Activated CD4-positive, alpha-beta T cell treated with anti-CD3 and anti-CD28 coated beads, Interleukin-2, amount 50 U/mL, for 4 hours (primary cell): ENCODE measurements at places on chromosomes 1 and 21.

- no peak for DNase-seq
These were observed 59.1 kb downstream of the APCS start for GRCh38 chr1:159646687-159647086.

DNA sequence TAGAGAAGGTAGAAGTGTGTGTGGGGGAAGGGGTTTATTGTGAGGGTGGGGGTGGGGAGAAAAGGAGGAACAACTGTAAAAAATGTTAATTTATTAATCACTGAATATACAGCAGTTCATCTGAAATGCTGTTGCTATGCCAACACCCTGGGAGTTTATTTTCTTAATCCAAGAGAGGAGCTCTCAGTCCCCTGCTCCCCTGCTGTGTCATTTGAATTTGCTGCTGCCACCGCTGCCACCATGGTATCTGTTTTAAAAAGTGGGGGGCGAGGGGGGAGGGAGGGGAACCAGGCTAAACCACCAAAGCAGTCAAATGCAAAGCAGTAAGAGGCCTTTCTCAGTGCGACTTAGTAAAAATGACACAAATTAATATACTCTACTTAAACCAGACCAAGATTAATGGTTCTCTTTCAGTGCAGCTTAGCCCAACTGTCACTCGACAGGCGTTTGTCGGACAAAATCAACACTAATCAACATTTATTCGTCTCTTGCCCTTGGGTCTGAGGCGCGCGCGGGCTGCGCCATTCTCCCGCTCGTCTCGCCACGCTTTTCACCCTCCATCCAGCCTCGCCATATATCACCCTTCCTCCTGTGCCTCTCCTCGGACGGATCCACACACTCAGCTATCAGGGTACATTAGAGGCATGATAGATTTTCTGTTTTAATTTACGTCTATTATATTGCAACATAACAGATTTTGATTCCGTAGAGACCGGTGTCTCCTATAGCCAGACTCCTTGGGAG is 76.2 kb downstream of the PBX1 start:
- no peak for DNase-seq

DNA sequence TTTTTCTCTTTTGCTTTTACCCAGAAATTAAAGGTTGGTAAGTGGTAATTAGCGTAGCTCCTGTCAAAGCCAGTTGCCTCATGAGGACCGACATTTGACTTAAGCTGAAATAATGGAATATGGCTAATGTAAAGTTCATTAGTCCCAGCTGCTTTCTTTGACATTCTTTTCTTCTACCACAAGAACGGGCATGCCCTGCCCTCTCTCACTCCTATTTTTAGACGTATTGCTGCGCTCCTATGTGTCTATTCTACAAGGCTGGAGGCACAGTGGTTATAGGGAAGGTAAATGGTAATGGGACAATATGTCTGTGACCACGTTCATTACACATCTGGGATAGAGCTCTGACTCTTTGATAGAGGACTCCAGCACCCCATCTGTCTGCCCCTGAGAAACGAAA is 6.8 kb downstream of the CORT start:
- DNase-seq = no peak

DNA sequence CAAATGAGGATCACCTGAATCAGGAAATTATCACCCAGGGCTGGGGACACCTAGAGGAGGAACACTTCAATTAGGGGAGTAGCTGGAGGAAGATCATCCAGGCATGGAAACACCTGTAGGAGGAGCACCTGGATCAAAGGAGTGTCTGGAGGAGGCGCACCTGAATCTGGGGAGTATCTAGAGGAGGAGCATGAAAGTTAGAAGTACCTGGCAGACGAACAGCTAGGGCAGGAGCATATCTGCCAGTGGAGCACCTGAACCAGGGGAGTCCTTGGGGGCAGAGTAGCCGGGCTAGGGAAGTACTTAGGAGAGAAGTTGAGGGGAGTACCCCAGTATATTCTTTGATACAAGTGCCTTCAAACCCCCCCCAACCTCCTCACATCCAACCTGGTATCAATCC is 1.3 kb downstream of the C1orf210 start:
- no peak for DNase-seq

GRCh38 chr1:153796786-153797659 is 21.8 kb downstream of the SLC27A3 start:
- peak; percentile 85 for DNase-seq

GRCh38 chr1:5973771-5974170 is 18.5 kb downstream of the NPHP4 start:
- DNase-seq = no peak

DNA sequence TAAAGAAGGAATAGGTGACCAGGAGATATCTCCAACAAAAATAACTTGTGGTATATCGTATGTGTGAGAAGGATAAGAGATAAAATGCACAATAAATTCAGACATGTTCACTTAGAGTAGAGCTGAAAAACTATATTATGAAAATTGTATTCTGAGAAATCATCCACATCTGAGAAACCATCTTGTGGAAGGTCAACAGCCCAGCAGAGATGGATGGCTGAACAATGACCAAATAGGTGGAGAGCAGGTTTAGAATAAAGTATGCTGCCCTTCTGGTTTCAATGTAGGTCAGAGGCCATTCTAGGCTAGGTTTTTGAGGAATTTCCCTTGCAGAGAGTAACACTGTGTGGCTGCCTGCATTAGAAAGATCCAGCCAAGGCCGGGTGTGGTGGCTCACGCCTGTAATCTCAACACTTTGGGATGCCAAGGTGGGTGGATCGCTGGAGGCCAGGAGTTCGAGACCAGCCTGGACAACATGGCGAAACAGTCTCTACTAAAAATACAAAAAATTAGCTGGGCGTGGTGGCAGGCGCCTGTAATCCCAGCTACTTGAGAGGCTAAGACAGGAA is 8.8 kb upstream of the UAP1 start:
- DNase-seq = no peak

- no peak for DNase-seq
These were observed 19.5 kb downstream of the MAP7D1 start for GRCh38 chr1:36175137-36176095.

GRCh38 chr1:109151146-109151990 is 37.5 kb downstream of the ELAPOR1 start:
- no peak for DNase-seq

- peak; percentile 13 for DNase-seq
These were observed at the start of gene CR1 for GRCh38 chr1:207495801-207496792. CR1 (plus strand) TSS chr1:207496157; CDS start chr1:207496268, 111 bp downstream.

- DNase-seq = no peak
These were observed 27.2 kb downstream of the NUAK2 start for GRCh38 chr1:205294175-205294917.
